ENCODE measurements at places on chromosomes 7 and 10.
A peak's percentile ranks its signal among the peaks of the same experiment; 100 is the strongest.

GRCh38 chr10:6578795-6579182 is 1.3 kb downstream of the PRKCQ start:
- no peak for DNase-seq

- no peak for DNase-seq
Observed at GRCh38 chr7:50068850-50069551, 24.0 kb downstream of the ZPBP start.

DNA sequence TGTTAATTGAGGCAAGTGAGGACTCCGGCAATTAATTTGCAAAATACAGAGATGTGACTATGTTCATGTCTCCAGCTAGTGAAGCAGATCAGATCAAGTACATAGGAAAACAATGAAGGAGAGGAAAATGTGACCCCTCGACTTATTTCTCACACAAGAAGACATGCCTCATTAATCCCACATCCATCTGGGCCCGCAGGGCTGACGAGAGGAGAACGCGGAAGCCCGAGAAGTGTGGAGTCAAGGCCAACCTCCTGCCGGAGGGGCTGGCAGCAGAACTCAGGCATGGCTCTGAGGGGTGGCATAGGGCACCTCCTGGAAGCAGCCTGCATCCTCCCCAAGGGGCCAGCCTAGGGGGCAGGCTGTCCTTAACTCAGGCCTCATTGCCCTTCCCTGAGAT is 54.4 kb downstream of the ZNF503 start:
- no peak for DNase-seq

- DNase-seq, result no peak
Observed at GRCh38 chr10:58593008-58593407, 80.3 kb downstream of the BICC1 start.

- DNase-seq, result no peak
Observed at GRCh38 chr10:7170626-7171322, 240.1 kb downstream of the SFMBT2 start.

DNA sequence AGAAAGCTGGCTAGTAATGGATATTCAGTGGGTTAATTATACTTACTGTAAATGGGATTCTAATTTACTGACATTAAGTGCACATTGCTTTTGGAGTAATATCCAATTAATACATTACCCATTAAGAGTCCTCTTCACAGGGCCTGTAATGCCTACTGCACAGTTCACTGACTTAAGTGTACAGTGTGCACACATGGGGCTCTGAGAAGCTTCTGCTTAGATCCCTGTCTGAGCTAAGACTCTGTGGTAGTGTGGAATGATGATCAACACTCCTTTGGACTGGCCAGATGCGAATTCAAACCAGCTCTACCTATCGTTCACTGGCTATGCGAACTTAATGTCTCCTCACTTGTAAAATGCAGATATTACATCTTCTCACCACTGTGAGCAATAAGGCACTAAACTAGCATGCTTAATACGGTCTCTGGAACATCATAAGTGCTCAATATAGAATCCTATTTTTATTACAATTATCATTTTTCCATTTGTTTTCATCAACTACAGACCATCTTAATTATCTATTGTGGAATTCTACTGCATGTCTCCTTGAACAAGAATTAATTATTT is 53.8 kb upstream of the SEC61G start:
- no peak for DNase-seq

DNA sequence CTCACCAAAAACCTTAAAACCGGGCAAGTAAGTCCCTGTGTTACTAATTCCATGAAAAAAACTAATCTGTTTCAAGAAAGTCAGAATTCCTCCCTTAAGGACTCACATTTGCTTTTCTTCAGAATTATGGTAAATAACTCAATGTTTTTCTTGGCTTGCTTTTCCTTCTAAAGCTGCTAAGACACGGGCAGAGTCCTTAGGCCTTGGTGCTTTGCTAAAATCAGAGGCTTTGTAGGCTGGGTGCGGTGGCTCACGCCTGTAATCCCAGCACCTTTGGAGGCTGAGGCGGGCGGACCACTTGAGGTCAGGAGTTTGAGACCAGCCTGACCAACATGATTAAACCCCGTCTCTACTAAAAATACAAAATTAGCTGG is 32.0 kb downstream of the GNA12 start:
- DNase-seq, result no peak

DNA sequence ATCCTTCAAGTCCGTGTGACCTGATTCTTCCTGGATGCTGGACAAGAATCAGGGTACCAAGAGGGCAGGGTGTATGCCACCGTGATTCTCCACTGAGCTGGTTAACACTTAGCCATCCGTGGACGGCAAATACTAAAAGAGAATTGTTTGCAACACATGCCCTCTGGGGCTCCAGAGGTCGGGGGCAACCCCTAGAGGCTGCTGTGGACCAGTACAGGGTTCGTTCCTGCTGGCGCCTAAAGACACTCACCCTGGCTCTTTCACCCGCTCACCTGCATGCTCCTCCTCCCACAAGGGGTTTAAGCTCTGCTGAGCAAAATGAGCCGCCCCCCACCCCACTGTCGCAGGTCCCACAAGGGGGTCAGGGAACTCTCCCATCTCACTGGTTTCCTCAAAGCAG is 148.7 kb upstream of the ITGB1 start:
- DNase-seq, result no peak

DNA sequence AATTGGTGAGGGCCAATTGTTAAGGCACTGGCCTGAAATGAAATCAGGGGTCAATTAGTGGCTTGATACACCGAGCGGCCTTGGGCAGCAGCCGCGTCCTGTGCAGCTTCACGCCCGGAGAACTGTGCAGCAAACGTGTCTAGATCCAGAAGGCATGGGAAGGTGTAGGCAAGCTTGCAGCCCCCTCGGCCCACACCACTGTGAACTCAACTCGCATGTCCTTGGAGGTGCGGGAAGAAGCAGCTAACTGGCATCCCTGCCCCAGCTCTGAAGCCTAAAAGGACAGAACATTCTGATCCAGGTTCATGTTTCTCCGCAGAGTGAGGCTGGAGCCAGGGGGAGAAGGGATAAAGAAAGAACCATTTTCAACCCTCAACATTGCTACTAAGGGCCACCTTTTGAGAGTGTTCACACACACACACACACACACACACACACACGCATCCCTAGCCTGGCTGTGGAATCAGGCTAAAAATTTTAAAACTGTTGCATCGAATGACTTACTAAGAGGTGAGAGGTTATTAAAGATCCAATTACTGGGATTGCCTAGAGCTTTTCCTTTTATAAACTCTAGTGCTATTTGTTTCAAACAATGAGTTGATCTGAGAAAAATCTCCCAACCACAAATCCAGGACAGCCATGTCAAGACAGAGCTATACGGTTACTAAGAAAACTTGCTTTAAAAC is 104.0 kb downstream of the PARP12 start:
- DNase-seq, result no peak

DNA sequence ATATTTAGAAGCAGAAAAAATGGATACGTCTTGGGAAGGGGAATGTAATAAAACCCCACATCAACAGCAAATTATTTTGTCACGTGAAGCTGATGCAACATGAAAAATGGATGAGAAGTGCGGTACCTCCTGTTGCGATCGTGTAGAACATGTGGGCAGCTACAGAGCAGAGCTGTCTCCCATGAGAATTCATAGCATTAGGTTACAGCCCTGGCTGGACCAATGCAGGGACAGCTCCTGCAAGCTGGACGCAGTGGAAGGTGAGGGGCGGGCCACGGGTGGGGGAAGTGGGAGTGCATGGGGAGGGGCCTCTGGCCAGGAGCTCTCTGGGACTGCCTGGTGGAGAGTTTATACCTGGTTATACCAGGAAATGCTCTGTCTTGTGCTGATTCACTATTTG is 120.3 kb downstream of the GATA3 start:
- DNase-seq, result no peak

GRCh38 chr7:157337316-157338149 is 729 bp downstream of the DNAJB6 start:
- peak; percentile 69 for DNase-seq
